ENCODE measurements at places on chromosomes 5 and 9. TPM values are rescaled to one million over a fixed set of nuclear protein-coding genes. Genes with fewer than 3 reads are reported as not detected.

GPR151 gene
- total RNA-seq, result not detected

PCDHAC2 gene
- total RNA-seq, result not detected

EIF4E1B gene
- not detected for total RNA-seq

SLCO6A1 gene
- not detected for total RNA-seq

DNA sequence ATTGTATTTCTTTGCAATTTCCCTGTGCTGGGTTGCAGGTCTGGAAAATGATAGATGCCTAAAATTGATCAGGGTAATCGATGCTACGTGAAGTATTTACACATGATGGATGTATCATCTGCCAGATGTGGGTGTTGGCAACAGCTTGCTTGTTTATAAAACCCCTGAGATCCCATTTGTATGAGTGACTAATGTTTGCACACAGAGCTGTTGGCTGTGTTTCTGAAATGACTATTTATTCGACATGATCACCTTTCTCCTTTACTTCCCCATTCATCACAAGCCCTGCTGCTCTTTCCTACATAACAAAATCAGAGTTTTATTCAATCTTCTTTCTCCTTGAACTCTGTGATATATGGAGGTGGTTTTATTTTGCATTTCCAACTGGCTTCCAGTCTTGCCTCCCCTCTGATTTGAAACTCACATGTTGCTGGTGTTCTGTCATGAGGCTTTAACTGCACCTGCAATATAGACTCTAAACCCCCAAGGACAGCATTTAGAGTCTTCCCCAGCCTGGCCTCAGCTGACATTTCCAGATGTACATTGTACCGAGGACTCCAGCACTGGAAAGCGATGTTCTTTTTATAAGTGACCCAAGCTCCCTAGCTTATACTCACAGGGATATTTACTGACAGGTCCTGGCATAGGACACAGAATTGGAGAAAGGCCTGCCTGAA lies 50.7 kb upstream of the SHB start:
- H3K4me1 ChIP-seq, result no peaks in the 10 kb centered on the region
- no peaks in the 10 kb centered on the region for H3K27me3 ChIP-seq
- H3K27ac ChIP-seq, result no peak overlapping the region
- H3K4me3 ChIP-seq, result no peak overlapping the region
- DNase-seq, result no peak

- peak; percentile 63 for DNase-seq
- H3K4me1 ChIP-seq, result peaks cover 54% of the 10 kb centered on the region
- peak overlapping the region; percentile 86 for H3K27ac ChIP-seq
- no peaks in the 10 kb centered on the region for H3K36me3 ChIP-seq
- peak overlapping the region; percentile 6 for H3K4me3 ChIP-seq
Measured at GRCh38 chr5:124649491-124650146, 96.8 kb downstream of the ZNF608 start.

DNA sequence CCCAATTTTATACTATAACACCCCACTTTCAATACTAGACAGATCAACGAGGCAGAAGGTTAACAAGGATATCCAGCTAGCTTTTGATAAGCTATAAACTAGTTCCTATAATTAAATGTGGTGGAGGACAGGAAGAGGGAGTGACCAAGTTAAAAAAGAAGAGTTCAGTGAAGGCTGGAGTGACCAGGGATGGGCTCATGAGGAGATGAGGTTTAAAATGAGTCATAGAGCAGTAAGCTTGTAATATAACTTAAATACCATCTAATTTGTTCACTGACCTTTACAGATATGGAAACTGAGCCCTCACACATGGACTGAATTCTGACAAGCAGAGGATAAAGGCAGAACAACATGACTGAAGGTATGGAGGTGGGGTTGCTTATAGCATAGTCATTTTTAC lies 284.5 kb downstream of the SPATA31D1 start:
- H3K27ac ChIP-seq, result no peak overlapping the region
- H3K4me1 ChIP-seq, result no peaks in the 10 kb centered on the region
- DNase-seq, result no peak
- no peaks in the 10 kb centered on the region for H3K36me3 ChIP-seq
- no peaks in the 10 kb centered on the region for H3K27me3 ChIP-seq
- no peak overlapping the region for H3K4me3 ChIP-seq

- H3K27ac ChIP-seq, result no peak overlapping the region
- H3K4me3 ChIP-seq, result no peak overlapping the region
- H3K4me1 ChIP-seq, result peaks cover 9% of the 10 kb centered on the region
- no peaks in the 10 kb centered on the region for H3K36me3 ChIP-seq
Measured at GRCh38 chr9:18741945-18742344, 268.0 kb downstream of the ADAMTSL1 start.

DNA sequence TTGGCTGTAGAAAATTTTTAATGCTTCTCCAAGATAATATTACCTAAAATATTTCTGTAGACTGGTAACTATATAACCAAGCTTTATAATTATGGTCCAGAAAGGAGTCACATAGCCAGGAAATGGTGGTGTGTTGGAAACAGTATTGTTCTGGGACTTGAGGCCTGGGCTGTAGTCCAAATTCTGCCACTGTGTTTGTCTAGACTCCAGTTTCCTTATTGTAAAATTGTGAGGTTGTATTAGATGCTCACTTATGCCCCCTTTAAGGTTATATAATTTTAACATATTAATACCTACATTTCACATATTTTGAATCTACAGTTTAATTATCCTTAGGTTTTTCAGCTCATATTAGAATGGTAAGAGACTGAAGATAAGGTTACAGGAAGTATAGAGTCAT lies 42.4 kb downstream of the STX17 start:
- DNase-seq, result peak; percentile 10
- no peak overlapping the region for H3K27ac ChIP-seq

- H3K27me3 ChIP-seq, result no peaks in the 10 kb centered on the region
- no peaks in the 10 kb centered on the region for H3K36me3 ChIP-seq
- DNase-seq, result no peak
- no peak overlapping the region for H3K4me3 ChIP-seq
Measured at GRCh38 chr5:38853753-38854470, 8.1 kb downstream of the OSMR start.

PRLR gene
- total RNA-seq, result not detected
